ENCODE measurements at places on chromosomes 2 and 18.

DNA sequence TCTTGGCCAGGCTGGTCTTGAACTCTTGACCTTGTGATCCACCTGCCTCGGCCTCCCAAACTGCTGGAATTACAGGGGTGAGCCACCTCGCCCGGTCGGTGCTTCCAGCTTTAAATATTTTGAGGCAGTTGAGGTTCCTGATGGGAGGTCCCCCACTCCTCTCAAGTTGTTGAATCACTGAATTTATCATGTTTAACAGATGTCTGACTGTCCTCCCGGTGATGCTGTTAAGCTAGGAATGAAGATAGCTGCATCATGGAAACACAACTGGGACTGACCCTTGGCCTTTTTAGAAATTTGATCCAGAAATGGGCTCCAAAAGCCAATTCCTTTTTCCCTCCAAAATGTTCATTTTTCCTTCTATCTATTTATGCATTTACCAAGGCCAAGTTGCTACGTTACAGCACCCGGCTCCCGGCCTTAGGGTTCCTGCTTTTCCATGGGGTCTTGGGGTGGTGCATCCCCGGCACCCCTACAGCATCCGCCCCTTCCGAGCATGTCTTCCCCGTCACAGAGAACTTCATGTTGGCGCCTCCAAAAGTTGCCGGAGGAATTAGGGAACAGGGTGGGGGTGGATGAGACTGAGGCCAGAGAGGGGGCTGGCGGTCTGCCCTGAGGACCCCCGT is 43.9 kb downstream of the PAX8 start:
- no peak for DNase-seq

GRCh38 chr18:50439460-50440015 is 64.7 kb downstream of the SKA1 start:
- no peak for DNase-seq

- DNase-seq, result peak; percentile 68
Observed at GRCh38 chr2:28408764-28409599, 16.3 kb downstream of the FOSL2 start.

DNA sequence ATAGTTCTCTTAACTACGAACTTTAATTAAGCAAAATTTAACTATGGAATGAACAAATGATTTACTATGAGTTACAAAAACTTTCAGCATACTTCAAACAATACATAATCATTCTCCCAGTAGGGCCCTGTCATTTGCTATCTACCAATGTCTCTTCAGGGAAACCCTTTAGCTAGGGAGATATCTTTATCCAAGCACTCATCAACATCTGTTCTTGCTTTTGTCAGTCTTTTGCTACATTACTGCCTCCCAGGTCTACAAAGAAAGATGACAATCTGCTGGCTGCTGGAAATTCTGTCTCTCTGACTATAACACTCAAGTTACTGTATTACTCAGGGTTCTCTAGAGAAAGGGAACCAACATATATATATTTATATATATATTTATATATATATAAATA is 1626.3 kb upstream of the CELF4 start:
- DNase-seq, result no peak

DNA sequence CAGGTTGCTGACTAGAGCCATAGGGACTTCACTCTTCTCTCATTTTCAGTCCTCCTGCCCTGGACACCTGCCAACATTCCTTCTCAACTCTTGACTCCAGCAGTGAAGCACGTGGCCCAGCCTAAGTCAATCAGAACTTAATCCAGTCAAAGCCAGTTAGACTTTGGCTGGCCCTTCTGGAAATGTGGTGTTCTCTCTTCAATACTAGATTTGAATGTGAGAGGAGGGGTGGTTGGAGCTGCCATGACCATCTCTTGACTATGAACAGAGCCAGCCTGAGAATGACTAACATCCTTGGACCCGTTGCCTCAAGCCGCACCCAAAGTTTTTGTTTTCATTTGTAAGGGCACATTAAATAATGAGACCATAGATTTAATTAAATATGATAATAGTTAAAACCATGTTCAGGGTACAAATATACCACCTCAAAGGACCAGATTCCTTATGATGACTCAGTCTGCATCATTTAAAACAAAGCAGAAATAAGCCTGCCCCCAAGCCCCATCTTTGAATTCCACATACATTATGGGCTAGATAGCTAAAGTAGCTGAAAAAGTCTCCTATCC is 49.7 kb upstream of the RASGRP3 start:
- no peak for DNase-seq

- DNase-seq, result no peak
Observed at GRCh38 chr2:56185101-56185581, 1.4 kb downstream of the CCDC85A start.

GRCh38 chr2:230496891-230497290 is 80.9 kb downstream of the SP100 start:
- DNase-seq, result no peak

DNA sequence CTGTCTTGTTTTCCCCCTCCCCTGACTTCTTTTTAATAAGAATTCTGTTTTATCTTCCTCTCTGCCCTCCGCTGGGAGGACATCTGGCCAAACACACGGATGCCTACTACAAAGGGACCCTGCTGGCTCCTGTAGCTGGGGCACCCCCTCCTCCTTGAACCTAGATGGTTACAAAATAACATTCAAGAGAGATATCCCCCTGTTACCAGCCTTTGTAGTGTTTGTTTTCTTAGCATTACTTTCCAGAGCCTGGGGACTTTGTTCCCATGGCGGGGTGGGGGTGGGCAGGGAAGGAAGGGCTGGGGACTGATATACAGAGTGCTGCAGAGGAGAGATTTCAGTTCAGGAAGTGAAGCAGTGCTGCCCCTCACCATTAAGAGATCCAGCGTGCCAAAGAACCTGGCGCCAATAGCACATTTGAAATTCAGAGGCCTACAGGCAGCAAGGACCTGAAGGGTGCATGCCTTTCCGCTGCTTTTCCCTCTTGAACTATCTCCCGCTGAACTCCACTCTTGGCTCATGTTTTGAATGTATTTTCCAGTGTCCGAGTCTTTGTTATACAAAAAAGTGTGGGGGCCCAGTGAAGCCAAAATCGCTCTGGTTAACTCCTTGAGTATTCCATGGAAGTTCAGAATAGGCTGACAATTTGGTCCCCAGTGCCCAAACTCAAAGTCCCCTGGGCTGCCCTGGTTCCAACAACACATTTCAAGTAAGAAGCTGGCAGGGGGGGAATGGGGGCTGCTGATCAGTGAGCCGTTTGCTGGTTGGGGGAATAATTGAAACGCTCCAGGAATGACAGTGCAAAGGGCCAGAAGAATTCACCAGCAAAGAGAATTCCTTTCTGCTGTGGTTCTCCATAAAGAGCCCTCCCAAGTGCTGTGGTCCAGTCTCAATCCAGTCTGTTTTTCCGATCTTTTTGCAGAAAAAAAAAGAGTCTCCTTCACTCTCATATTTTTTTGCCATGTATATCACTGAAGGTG is 94.8 kb upstream of the THOC1 start:
- DNase-seq, result no peak

DNA sequence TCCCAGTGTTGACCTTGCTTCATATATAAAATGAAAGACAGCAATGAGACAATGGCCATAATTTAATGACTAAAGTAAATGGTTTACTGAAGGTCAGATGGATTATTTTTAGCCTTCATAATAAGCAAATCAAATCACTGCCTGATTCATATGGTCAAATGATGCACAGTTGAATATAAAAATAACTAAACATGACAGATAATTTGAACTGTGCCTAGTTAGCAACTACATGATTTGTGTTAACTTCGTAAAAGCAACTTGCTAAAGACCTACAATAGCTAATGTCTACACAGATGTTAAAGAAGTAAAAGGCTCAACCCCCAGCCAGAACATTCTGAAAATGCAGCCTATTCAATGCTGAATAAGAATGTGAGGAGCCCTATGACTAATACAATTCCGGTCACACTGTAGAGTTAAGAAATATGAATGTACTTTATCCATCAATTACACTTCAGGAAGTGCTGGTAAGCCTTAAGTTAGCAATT is 590.8 kb upstream of the CDH2 start:
- DNase-seq, result no peak

DNA sequence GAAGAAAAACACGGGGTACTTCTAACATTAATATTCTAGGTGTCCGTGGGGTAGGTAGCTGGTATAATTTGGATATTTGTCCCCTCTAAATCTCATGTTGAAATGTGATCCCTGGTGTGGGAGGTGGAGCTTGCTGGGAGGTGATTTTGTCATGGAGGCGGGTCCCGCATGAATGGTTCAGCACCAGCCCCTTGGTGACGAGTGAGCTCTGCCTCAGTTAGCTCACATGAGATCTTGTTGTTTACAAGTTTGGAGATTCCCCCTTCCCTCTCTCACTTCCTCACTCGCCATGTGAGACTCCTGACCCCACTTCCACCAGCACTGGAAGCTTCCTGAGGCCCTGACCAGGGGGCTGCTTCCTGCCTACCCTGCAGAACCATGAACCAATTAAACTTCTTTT is 35.4 kb upstream of the DNER start:
- DNase-seq, result no peak

- no peak for DNase-seq
Observed at GRCh38 chr2:105798595-105798994, 53.9 kb downstream of the NCK2 start.

- no peak for DNase-seq
Observed at GRCh38 chr18:64253222-64253621, 104.3 kb upstream of the LINC00305 start.

GRCh38 chr18:62616331-62616805 is 93.5 kb downstream of the ZCCHC2 start:
- no peak for DNase-seq

DNA sequence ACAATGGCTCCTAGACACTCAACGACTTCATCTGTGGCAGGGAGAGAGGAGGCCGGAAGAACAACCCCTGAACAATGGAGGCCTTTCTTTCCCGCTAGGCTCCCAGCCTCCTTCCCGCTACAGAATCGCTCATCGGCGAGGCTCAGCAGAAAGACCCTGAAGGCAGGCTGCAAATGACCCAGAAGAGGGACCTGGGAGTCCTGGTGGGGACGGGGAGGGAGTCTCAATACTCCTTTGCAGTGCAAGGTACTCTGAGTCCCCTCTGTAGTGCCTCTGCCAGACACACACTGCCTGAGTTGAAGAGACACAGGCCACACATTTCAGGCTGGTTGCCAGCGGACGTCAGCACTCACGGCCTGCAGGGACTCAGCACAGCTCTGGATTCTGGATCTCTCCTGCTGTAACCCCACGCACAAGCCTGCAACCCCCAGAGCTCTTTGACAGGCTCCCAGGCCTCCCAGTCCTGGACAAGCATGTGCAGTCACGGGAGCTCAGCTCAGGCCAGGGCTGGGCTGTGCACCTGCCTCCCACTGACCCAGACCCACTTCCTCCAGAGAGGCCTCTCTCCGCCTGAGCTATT is 6.1 kb downstream of the GPR17 start:
- no peak for DNase-seq

- no peak for DNase-seq
Observed at GRCh38 chr2:199775267-199775666, 75.7 kb downstream of the FTCDNL1 start.

DNA sequence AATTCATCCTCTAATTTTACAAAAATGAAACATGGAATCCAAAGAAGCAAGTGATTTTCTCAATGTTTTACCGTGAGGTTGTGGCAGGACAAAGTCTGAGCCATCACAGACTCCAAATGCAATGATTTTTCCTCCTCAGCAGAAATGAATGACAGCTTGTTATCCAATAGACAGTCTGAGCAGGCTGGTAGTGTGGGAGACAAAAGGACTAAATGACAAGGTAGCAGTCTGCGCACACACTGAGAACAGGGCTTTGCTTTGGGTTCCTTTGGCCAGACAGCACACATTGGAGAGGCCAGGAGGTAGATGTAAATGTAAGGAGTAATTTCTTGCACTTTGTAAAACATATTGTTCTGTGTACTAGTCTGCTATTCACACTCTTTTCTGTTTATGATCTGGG is 50.3 kb upstream of the RGPD4 start:
- no peak for DNase-seq

- no peak for DNase-seq
Observed at GRCh38 chr2:110796716-110797301, 64.4 kb downstream of the ACOXL start.

DNA sequence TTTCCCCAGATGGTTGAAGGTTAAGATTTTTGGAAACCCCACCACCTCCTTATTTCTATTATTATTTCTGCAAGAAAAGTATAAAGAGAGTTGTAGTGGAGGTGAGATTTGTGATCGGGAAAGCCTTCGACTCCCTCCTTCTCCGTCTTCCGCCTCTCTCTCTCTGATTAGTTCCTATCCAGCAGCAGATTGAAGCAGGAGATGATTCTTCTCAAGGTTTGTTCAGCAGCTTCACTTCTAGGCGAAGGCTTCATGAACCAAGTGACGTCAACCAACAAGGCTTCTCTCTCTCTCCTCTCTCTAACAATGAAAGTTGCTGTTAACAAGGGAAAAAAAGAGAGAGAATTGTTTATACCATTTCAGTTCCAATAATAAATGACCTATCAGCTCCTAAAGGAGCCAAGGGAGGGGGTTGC is at the start of gene BAZ2B:
BAZ2B (minus strand) TSS at position 263 of the 416 bp plus-strand sequence. CDS start 137,829 bp downstream, outside the sequence.
- DNase-seq, result no peak

- DNase-seq, result no peak
Observed at GRCh38 chr2:42214669-42215068, 45.5 kb downstream of the EML4 start.

- no peak for DNase-seq
Observed at GRCh38 chr2:201347138-201347537, 10.0 kb downstream of the FLACC1 start.

DNA sequence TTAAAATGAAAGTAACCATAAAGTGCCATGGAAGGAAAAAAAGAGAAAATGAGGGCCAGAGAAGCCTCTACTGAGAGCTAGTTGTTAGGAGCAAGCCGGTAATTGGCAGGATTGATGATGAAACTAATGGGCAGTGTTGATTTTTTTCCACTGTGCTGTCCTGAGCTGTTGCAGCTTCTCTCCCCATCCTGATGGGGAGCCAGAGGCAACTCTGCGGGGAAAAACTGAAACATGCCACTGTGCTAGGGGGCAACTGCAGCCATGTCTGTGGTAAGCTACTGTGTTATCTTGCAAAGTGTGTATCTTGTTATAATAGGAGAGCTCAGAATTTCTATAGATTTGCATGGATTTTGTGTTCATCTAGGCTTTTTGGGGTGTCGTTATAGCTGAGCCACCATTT is 487.9 kb downstream of the STK39 start:
- no peak for DNase-seq

GRCh38 chr2:171102802-171103201 is 57.9 kb downstream of the TLK1 start:
- DNase-seq, result no peak

DNA sequence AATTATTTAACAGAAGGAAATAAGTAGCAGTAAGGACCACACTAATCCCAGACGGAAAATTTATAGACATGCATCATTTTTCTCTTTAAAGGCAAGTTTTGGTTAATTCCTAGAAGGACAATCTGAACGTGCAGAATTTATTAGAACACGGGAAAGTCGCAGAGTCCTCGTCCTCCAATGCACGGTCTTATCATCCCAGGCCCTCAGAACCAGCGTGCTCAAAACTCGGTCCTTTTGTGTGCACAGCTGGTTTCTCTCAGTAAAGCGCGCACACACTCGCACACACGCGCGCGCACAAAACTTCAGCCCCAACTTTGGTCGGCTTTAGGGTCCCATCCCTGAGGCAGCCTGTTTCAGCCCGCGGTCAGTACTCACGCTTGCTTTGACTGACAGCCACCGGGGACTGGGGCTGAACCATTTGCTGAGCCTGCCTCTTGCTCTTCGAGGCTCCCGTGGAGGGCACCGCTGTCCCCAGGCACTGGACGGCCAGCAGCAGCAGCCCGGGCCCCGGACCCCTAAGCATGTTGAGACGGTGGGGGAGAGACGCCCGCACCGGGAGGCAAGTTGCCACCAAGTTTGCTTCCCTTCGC is 493 bp downstream of the FN1 start:
- DNase-seq, result no peak

- no peak for DNase-seq
Observed at GRCh38 chr2:86636842-86637241, 13.2 kb upstream of the RNF103 start.
